ENCODE measurements at places on chromosomes 5 and 9. TPM values are rescaled to one million over a fixed set of nuclear protein-coding genes. Genes with fewer than 3 reads are reported as not detected.
A peak's percentile ranks its signal among the peaks of the same experiment; 100 is the strongest.

RBM27 gene
- 55.0 TPM for total RNA-seq

GPR107 gene
- total RNA-seq: 33.8 TPM

PLAC8L1 gene
- not detected for total RNA-seq

- DNase-seq: no peak
- H3K27ac ChIP-seq: no peak overlapping the region
- no peak overlapping the region for H3K4me3 ChIP-seq
- no peaks in the 10 kb centered on the region for H3K36me3 ChIP-seq
- H3K4me1 ChIP-seq: peaks cover 14% of the 10 kb centered on the region
- H3K27me3 ChIP-seq: no peaks in the 10 kb centered on the region
Observed at GRCh38 chr5:31678180-31678579, 39.2 kb downstream of the PDZD2 start.

DNA sequence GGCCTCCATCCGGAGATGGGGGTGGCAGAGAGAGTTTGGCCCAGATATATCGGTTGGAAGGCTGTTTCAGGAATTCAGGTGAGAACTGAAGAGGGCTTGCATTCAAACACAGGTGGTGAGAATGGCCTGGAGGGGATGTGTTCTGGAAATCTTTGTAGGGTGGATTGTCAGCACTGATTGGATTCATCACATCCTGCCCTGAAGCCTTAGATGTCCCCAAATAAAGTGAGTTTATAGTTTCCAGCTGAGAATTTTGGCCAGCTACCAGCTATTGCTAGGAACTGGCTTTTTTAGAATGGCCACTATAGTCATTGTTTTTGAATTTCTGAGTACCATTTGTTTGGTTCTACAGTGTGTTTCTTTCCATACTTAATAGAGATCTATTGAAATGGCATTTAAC, 46.1 kb upstream of the ANKH start:
- peaks cover 5% of the 10 kb centered on the region for H3K4me1 ChIP-seq
- H3K27me3 ChIP-seq: no peaks in the 10 kb centered on the region
- DNase-seq: no peak
- no peaks in the 10 kb centered on the region for H3K36me3 ChIP-seq
- no peak overlapping the region for H3K4me3 ChIP-seq

RLN2 gene
- total RNA-seq: 5.0 TPM

- DNase-seq: no peak
- H3K36me3 ChIP-seq: no peaks in the 10 kb centered on the region
- peaks cover 8% of the 10 kb centered on the region for H3K4me1 ChIP-seq
- no peak overlapping the region for H3K4me3 ChIP-seq
- H3K27me3 ChIP-seq: no peaks in the 10 kb centered on the region
Observed at GRCh38 chr5:9362600-9362999, 183.3 kb downstream of the SEMA5A start.

EDIL3 gene
- 7.8 TPM for total RNA-seq

GRCh38 chr5:44388321-44389089, 715 bp downstream of the FGF10 start:
- peak overlapping the region; percentile 62 for H3K4me3 ChIP-seq
- H3K4me1 ChIP-seq: peaks cover 20% of the 10 kb centered on the region
- peak; percentile 46 for DNase-seq
- peaks cover 67% of the 10 kb centered on the region for H3K27me3 ChIP-seq

GRCh38 chr5:170466988-170467707, 36.7 kb upstream of the KCNIP1 start:
- H3K4me1 ChIP-seq: no peaks in the 10 kb centered on the region
- H3K4me3 ChIP-seq: no peak overlapping the region
- DNase-seq: no peak
- no peak overlapping the region for H3K27ac ChIP-seq
- no peaks in the 10 kb centered on the region for H3K27me3 ChIP-seq
- H3K36me3 ChIP-seq: no peaks in the 10 kb centered on the region

DNA sequence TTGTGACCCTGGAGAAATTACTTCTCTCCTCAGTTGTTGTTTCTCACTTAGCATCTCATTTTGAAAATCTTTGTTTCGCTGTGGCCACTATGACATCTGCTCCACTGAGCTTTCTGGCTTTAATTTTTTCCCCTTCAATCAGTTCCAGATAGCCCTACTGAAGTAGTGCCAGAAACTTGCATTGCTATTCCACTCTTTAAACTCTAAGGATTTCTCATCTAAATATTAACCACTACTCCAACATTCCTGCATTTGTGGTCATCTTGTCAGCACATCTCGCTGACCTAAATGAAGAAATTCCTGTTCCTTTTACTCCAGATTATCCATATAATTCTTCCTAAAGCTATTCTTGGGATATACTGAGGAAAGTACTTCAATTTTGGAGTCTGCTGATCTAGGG, 15.3 kb upstream of the NOL6 start:
- H3K36me3 ChIP-seq: no peaks in the 10 kb centered on the region
- no peaks in the 10 kb centered on the region for H3K27me3 ChIP-seq
- H3K4me1 ChIP-seq: peaks cover 13% of the 10 kb centered on the region
- no peak for DNase-seq
- H3K4me3 ChIP-seq: no peak overlapping the region
- no peak overlapping the region for H3K27ac ChIP-seq

- no peaks in the 10 kb centered on the region for H3K36me3 ChIP-seq
- H3K4me1 ChIP-seq: peaks cover 4% of the 10 kb centered on the region
- H3K27ac ChIP-seq: no peak overlapping the region
- DNase-seq: no peak
- H3K4me3 ChIP-seq: no peak overlapping the region
- H3K27me3 ChIP-seq: peaks cover 79% of the 10 kb centered on the region
Observed at GRCh38 chr5:157182143-157182757, 1.6 kb downstream of the ITK start.

DNA sequence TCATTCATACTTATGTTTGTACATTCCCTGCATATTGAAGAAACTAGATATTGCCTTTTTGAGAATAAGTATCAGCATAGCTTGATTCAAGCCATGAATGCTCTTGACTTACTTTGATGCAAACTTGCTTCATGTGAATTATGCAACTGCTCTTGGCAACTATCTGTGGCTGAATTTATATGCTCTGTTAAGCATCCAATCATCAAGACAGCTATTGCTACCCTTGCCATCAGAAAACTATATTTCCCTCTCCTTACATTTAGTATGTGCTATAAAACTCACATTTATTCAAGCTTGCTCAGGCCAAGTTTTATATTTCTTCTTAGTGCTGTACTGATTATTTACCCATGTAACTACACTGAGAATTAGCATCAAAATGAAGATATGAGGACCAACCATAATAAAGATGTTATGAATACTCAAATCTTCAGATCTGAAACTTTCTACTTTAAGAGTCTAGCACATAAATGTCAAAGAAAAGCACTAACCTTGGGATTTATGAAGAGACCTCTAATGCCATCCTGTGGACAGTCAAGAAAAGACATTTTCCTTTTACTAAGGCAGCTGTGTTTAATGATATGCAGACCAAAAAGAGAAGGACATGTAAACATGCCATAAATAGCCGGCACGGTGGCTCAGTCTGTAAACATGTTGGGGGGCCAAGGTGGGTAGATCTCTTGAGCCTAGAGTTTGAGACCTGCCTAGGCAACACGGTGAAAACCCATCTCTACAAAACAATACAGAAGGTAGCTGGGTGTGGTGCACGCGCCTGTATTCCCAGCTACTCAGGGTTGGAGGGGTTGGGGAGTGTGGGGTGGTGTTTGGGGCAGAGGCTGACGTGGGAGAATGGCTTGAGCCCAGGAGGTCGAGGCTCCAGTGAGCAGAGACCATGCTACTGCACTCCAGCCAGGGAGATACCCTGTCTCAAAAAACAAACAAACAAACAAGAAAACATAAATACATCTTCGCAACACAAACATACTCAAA, 267.0 kb upstream of the TYRP1 start:
- no peak overlapping the region for H3K27ac ChIP-seq
- peak; percentile 38 for DNase-seq
- no peaks in the 10 kb centered on the region for H3K4me1 ChIP-seq
- H3K4me3 ChIP-seq: no peak overlapping the region

AJM1 gene
- total RNA-seq: not detected

GRXCR2 gene
- total RNA-seq: not detected

PLPP7 gene
- total RNA-seq: 11.5 TPM

HAVCR2 gene
- total RNA-seq: 0.19 TPM

- H3K36me3 ChIP-seq: no peaks in the 10 kb centered on the region
- H3K27me3 ChIP-seq: no peaks in the 10 kb centered on the region
- DNase-seq: no peak
- peaks cover 12% of the 10 kb centered on the region for H3K4me1 ChIP-seq
- H3K4me3 ChIP-seq: no peak overlapping the region
Observed at GRCh38 chr5:177557041-177557647, 2.8 kb upstream of the FAM193B start.

GRCh38 chr5:170520372-170520771, 16.6 kb downstream of the KCNIP1 start:
- no peak overlapping the region for H3K4me3 ChIP-seq
- no peaks in the 10 kb centered on the region for H3K27me3 ChIP-seq

- H3K4me3 ChIP-seq: no peak overlapping the region
- peak; percentile 41 for DNase-seq
- H3K27ac ChIP-seq: peak overlapping the region; percentile 44
- peaks cover 24% of the 10 kb centered on the region for H3K4me1 ChIP-seq
Observed at GRCh38 chr9:125644819-125645507, 62.0 kb downstream of the MAPKAP1 start.

ADAMTS19 gene
- 23.3 TPM for total RNA-seq

DNA sequence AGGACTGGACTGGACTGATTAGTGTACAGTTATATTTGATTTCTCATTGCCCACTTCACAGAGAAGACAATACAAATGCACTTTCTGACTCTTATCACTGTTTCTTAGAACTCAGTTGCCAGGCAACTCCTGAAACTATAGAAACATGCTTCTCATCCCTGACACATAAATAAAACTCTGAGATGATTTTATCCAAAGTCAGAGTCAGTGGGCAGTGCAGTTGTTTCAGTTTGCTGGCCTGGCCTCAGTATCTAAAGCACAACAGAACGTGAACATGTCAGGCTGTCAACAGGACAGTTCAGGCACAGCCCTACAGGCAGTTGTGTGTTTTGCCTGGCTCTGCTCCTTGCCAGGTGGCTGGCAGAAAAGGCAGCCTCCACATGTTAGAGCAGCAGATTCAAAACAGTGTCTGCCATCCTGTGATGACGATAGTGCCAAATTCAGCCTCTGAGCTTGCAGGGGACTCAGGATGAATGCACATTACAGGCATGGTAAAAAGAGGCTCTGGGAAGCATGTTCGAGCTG, 65.1 kb upstream of the CCDC152 start:
- no peak for DNase-seq
- H3K27ac ChIP-seq: no peak overlapping the region
- no peaks in the 10 kb centered on the region for H3K27me3 ChIP-seq
- H3K4me1 ChIP-seq: no peaks in the 10 kb centered on the region
- no peak overlapping the region for H3K4me3 ChIP-seq

- DNase-seq: no peak
- H3K27ac ChIP-seq: no peak overlapping the region
- no peaks in the 10 kb centered on the region for H3K27me3 ChIP-seq
- H3K4me3 ChIP-seq: no peak overlapping the region
- H3K36me3 ChIP-seq: no peaks in the 10 kb centered on the region
- H3K4me1 ChIP-seq: no peaks in the 10 kb centered on the region
Observed at GRCh38 chr9:34036625-34037024, 12.1 kb downstream of the UBAP2 start.

DNA sequence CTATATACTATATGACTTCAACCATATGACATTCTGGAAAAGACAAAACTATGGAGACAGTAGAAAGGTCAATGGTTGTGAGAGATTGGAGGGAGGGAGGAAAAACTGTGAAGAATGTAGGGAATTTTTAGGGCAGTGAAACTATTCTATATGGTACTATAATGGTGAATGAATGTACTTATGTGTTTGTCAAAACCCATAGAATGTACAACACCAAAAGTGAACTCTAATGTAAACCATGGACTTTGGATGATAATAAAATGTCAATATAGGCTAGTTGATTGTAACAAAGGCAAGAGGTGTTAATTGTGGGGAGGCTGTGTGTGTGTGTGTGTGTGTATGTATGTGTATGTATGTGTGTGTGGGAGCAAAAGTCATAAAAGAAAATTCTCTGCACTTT, 10.8 kb upstream of the STOM start:
- no peaks in the 10 kb centered on the region for H3K4me1 ChIP-seq
- no peak for DNase-seq
- H3K27ac ChIP-seq: no peak overlapping the region
- H3K27me3 ChIP-seq: no peaks in the 10 kb centered on the region

DNA sequence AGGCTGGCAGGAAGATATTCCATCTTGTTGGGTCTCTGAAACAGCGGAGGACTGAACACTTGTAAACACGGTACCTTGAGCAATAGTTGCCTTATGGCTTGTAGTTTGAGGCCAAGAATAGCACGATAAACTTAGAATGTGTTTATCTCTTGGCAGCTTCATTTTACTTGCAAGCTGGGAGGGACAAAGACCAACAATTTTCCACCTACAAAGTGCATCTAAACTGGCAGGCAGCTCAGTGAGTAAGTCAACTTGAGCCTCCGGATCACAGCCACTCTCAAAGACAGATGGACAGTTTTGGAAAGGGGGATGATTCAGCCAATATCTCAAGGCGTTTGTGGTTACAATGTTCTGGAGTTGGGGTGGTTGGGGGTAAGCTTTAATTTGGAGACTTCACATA, 652.6 kb downstream of the CETN3 start:
- no peak overlapping the region for H3K27ac ChIP-seq
- H3K27me3 ChIP-seq: no peaks in the 10 kb centered on the region
- no peak overlapping the region for H3K4me3 ChIP-seq
- no peaks in the 10 kb centered on the region for H3K36me3 ChIP-seq

- no peak overlapping the region for H3K27ac ChIP-seq
- H3K36me3 ChIP-seq: no peaks in the 10 kb centered on the region
- H3K4me3 ChIP-seq: no peak overlapping the region
- H3K27me3 ChIP-seq: no peaks in the 10 kb centered on the region
Observed at GRCh38 chr9:18739641-18740318, 265.8 kb downstream of the ADAMTSL1 start.

SPATA31A7 gene
- total RNA-seq: not detected

SHOC1 gene
- total RNA-seq: not detected

- H3K27ac ChIP-seq: no peak overlapping the region
- H3K4me3 ChIP-seq: no peak overlapping the region
- no peaks in the 10 kb centered on the region for H3K4me1 ChIP-seq
- no peaks in the 10 kb centered on the region for H3K27me3 ChIP-seq
- DNase-seq: no peak
Observed at GRCh38 chr9:16406526-16407225, 463.8 kb downstream of the BNC2 start.

All from neural progenitor cell (in vitro differentiated cells).